NCI-H1436 (cell line): ENCODE measurements at places on chromosomes 3 and 15.

DNA sequence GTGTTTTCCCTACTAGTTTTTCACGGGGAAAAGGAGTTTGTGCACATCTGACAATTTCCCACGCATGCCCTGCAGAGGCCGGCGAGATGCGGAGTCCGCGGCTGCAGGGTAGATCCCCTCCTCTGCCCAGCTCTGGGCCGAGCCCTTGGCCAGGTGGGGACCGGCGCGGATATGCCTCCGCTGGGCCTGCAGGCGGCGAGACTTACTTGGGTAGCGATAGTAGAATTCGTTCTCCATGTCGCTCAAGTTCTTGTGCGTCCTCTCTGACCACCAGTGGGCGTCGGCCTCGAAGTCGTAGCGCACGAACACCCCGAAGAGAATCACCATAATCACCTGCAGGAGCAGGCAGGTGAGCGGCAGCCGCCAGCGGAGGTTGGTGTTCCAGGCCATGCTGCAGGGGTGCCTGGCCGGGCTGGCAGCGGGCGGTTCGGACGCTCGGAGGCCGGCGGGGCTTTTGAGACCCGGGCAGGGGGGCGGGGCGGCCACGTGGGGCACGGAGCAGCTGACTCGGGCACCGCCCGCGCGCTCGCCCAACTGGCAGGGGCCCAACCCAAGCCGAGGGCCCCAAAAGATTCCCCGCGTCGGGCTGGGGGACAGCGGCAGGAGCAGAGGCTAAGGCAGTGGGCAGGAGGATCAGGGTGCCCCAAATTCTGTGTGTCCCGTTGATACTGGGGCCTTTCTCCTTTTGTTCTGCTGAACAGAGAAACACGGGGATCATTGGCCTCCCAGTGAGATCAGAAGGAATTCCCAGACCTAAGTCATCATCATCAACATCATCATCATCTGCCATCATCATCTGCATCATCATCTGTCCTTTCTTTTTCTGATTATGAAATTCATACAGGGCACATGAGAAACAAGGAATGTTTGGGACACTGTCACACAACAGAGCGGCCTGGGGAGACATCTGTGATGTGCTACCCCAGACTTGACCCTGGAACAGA, at the start of gene RHCG:
TSS of gene RHCG (minus strand) at position 429 of the 944 bp plus-strand sequence. CDS start at position 390, 39 bp downstream.
- DNase-seq, result no peak

DNA sequence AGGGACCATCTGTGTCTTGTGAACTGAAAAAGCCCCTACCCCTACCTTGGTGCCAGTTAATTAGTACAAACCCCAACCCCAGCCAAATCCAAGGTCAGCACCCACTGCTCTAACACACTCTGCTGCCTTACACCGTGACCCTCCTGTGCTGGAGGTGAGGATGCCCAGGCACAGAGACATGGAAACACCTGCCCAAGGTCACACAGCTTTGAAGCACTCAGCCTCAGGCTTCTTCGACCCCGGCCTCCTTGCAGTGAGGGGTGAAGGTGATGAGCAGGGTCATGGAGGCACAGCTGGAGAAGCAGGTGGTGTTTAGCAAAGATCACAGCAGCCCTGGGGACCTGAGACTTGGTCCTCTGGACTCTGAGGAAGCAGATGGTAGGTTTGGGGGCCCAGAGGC, 39.0 kb upstream of the SLC6A6 start:
- no peak for DNase-seq

GRCh38 chr3:50673931-50674330, 796 bp upstream of the DOCK3 start:
- no peak for DNase-seq

GRCh38 chr3:122893754-122894668, 99.1 kb downstream of the SLC49A4 start:
- no peak for DNase-seq

DNA sequence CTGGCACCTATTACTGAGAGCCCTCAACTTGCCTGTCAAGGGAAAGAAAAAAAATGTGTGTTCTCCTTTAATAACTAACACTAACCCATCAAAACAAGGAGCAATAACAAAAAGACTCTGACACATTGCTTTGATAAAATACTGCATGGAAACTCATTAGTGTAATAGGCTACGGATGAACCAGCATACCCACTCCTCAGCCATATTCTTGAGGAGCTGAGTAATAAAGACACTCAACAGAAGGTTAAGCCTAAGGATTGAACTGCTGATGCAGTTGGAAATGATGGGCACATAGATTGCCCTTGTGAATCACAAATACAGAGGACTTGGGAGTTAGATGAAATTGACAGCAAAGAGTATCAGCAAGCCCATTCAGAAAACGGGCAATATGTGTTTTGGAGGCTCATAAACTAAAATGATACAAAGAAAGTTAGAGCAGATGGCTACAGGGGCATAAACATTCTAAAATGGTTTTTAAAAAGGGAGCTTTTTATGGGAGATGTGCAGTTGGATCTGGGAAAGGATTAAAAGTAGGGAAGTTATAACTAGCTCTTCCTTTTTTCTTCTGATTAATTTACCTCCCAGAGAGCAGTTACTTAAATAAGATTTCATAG, 447.6 kb upstream of the IL12A start:
- DNase-seq, result no peak

DNA sequence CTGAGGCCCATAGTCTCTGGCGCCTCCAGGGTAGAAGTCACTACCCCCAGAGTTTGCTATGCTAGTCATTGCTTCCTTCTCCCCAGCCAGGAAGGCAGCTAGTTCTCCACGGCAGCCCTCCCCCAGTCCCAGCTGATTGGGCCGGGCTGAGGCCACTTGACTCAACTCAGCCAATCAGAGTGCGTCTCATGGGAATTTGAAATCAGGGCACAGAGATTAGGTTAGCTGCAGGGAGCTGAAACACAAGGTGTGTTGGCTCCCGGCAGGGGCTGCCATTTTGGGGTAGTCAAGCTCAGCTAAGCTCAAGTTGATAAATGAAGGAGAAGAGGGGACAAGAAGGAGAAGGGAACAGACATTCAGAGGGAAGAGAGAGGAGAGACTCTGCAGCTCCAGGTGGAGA, 32.8 kb downstream of the LINGO1 start:
- peak; percentile 97 for DNase-seq

- no peak for DNase-seq
Measured at GRCh38 chr15:82545478-82545877, 5.2 kb upstream of the RPS17 start.

DNA sequence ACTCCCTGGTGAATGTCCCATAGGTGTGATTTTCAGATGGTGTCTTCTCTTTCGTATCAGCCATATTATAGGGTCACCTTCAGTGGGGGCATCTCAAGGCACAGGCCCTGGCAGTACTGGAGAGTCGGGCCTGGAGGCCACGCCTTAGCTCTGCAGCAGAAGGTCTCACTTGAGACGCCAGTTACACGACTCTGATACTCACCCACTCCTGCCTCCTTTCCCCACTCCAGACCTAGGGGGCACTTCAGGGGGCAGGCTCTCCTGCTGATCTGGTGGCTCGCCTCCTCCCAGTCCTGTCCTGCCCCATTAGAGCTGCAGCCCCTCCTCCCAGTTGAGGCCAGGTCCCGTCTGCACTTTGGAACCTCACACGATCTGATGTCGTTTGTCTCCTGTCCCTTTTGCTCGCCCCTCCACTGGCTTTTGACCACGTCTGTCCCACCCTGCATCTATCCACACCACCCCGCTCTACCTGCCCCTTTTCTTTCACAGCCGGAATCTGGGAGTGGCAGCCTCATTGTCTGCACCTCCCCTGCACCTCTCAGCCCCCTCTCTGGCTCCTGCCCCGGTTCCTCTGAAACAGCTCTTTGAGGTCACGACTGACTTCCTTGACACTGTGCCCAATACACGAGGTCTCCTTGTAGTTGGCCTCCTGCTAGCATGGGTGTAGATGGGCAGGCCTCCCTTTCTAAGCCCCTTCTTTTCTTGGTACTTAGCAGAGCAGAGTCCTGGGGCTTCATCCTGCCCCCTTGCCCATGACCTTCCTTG, 181.9 kb downstream of the NSMCE3 start:
- DNase-seq, result no peak

DNA sequence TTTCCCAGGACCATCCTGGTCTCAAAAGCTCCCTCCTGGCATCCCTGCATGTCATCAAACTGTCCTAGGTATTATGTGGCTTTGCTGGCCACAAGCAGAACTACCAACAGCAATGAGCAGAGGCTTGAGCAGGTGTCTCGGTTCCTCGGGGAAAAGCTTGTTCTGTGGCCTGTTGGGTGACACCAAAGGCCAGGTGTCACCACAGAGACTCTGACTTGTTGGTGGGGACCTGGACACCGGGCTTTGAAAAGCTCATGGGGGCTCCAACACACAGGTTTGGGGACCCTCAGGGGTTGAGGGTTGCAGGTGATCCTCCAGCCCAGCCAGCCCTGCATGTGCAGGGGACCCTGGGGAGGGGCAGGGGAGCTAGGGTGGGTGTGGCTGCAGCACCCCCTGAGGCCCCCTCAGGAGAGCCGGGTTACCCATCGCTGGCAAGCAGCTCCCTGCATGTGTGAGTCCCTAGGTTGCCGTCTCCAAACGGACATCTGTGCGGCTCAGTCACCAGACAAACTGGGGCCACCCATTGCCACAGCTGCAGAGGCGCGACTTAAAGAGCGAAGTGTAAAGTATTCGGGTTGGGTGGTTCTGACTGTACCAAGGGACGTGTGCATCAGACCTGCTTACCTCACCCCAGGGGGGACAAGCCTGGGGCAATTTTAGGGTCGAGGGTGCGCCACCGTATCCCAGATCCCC, 140.1 kb downstream of the CHSY1 start:
- DNase-seq, result no peak

DNA sequence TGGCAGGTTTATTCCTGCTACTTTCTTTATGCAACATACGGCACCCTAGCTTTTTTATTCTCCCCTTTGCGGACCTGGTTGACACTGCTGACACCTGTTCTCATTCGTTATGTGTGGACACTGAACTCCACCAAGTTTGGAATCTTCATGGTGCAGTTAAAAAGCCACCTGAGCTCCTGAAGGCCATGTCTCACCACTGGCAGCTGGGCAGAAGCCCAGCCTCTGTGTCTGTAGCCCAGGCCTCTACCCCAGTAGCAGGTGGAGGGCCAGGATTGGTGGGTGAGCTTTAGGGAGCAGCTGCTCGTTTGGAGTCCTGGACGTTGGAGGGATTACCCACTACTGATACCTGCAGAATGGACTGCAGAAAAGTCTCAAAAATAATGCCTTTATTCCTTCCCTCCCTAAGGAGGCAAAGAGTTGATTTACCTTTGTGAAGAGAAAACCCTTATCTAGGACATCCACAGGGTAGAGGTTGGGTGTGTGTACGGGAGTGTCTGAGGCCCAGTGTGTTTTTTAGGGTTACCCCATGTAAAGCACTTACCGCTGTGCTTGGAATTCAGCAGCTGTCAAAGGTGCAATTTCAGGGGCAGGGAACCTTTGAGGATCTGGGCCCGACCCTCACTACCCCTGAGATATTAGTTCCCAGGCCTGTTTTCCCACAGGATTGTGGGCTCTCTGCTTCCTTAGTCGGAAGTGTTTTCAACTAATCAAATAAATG, 637 bp upstream of the CCNDBP1 start:
- DNase-seq, result no peak

GRCh38 chr3:8653800-8654408, 9.3 kb upstream of the SSUH2 start:
- no peak for DNase-seq

DNA sequence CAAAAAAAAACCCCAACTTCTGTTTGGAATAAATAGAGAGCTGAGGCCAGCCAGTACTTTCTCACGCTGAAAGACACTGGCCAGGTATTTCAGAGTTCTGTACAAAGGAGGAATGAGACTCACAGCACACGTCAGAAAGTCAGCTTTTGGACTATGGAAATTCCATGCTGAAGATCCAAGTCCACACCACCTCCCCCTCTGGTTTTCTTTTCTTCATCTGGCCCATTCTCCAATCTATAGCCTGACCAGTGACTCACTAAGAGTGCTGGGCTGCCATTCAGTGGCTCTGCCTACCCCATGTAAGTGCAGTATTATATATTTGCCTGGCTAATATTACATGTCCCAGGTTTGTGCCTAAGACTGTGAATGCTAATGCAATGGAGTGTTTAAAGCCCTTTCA, 13.9 kb downstream of the BOC start:
- DNase-seq, result no peak

DNA sequence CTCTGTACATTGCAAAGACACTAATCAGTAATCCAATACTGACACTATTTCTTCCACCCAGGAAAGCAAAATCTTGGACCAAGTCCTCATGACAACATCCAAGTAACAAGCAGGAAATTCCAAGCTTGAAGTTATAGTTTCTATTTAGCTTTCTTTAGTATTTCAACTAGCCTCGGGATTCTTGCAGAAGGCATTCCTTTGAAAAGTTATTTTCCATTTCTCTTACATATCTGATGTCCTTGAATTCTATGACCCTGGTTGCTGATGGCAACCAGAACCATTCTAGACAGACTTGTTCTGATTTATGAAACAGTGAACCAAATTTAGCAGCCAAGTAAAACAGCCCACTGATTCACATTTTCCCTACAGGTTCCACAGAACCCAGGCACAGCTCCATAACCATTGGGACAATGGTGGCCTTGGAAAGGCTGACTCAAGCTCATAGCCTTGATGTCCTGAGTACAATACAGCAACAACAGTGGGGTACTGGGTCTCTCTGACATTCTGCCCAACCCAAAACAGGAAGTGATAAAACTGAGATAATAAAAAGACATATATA, 26.5 kb downstream of the P3H2 start:
- no peak for DNase-seq

DNA sequence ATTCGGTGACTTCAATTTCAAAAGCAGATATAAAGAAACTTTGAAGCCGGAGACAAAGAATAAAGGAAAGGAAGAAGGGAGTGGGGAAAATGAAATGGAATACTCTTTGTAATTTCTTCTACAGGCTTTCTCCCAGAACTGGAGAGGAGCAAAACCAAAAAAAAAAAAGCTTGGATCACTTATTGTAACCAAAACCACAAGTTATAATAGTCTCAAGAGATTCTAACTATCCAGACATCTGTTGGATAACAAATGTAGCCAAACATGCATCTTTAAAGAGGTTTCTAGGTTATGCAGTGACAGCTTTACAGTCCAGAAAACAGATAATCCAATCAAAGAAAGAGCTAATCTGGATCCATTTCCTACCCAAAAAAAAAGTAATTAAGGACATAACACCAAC, 36.2 kb downstream of the VGLL3 start:
- DNase-seq, result no peak

DNA sequence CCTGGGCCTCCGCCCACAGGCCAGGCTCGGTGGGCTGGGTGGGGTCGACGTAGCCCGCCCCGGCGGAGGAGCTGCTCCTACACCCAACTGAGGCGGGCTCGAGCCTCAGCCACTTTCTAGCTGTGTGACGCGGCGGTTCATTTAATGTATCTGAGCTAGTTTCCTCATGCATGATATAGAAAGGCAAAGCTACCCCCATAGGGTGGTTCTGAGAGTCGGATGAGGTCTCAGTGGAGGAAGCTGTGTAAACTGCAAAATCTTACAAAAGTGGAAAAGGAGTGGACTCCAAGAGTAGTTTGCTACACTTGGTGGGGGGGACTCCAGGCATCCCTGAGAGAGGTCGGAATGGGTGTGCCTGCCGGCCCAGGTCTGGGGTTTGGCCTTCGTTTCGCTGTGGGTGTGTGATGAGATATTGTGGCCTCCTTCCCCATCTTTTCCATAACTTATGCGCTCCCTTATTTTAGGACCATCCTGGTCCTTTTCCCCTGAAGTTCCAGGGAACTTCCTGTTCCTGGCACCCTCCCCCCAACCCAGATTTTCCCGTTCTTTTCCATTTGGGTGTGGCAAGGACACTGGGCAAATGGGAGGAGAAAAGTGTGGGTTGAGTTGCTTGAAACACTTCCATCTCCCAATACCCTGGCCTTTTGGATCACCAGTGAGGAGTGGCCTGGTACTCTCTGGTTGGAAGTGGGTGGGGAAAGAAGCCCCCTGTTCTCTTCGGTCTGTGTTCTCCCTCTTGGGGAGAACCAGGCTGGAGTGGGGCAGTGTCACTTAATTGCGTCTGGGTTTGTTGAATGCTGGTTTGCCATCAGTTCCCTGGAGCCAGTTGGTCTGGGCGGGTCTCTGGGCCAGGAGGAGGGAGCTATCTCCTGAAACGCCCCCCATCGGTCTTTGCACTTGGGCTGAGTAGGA, 1.1 kb downstream of the PDIA5 start:
- no peak for DNase-seq
